ENCODE measurements at places on chromosomes 12 and 14.
A peak's percentile ranks its signal among the peaks of the same experiment; 100 is the strongest.

DNA sequence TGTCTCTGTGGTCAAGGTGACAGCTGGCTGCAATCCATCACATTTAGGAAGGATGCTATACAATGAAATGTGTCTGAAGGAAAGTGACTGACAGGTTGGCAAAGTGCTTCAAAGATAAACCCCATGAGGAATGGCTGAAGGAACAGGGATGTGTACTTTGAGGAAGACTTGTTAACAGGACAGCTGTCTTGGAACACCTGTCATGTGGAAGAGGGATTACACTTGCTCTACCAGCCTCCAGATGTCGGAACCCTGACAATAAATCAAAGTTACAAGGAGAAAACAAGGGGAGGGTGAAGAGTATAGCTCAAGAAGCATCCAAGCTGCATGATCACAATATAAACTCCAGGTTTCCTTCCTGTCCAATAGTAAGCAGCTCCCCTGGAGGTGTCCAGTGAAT is 147.8 kb upstream of the TMCC3 start:
- DNase-seq, result no peak

GRCh38 chr12:113934946-113935345 is 31.2 kb downstream of the RBM19 start:
- DNase-seq, result no peak

DNA sequence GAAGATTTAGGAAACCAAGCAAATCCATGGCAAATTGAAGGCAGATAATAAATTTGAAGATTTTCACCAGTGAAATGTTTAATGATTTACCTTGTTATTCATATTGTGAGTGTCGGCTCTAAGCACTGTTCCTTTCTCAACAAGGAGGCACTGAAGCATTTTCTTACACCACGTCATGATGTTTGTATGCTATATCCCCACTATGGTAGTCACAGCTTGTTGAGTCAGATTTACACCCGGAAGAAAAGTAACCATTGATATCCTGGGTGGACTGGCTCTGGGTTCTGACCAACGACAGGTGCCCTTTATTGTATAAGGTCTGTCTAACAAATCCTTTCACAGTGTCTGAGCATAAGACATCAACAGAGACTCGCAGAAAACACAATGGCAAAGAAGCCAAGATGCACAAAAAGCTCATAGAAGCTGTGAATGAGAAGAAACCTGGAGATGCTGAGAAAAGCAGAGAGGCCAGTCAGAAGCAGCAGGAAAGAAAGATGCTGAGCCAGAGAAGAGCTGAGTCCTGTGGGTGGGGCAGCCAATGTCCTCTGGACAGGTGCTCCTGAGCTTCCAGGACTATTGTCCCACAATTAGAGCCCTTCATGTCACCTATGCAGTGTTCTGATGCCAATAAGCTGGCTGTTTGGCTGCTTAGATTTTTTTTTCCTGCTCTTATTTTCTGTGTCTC is 49.7 kb upstream of the ARHGAP5 start:
- DNase-seq, result no peak

GRCh38 chr12:106582641-106583230 is at the start of gene RFX4:
TSS of gene RFX4 (plus strand) at chr12:106583004. CDS start at chr12:106583321, 317 bp downstream.
- DNase-seq, result no peak

GRCh38 chr14:101191101-101191720 is 287.7 kb upstream of the RTL1 start:
- no peak for DNase-seq

DNA sequence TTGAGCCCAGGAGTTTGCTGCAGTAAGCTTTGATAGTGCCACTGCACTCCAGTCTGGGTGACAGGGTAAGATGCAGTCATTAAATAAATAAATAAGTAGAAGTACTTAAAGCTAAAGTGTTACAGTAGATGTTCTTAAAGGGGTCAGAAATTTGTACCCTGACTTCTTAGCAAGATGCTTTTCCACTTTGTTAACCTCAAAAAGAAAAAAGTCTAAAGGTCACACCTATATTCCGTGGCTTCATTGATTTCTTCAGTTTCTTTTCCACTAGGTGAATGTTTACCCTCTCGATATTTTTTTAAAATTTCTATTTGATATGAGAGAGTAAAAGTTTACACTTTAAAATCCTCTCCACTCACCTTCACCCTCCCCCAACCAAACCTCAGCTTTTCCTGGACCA is 64.3 kb upstream of the PLEKHA5 start:
- DNase-seq, result no peak

- no peak for DNase-seq
These were observed 6.5 kb downstream of the NAB2 start for GRCh38 chr12:57095440-57095839.

- DNase-seq, result peak; percentile 91
These were observed 717 bp downstream of the ORAI1 start for GRCh38 chr12:121626853-121627640.

GRCh38 chr12:67286257-67286656 is 17.1 kb downstream of the CAND1 start:
- no peak for DNase-seq

GRCh38 chr14:55914771-55915170 is 203.4 kb upstream of the PELI2 start:
- DNase-seq, result no peak

- DNase-seq, result no peak
These were observed 133.4 kb downstream of the DICER1 start for GRCh38 chr14:95023886-95024285.

- no peak for DNase-seq
These were observed 6.8 kb upstream of the SIX1 start for GRCh38 chr14:60655898-60656685.

- DNase-seq, result no peak
These were observed 138.4 kb downstream of the ADGRD1 start for GRCh38 chr12:131091976-131092691.

DNA sequence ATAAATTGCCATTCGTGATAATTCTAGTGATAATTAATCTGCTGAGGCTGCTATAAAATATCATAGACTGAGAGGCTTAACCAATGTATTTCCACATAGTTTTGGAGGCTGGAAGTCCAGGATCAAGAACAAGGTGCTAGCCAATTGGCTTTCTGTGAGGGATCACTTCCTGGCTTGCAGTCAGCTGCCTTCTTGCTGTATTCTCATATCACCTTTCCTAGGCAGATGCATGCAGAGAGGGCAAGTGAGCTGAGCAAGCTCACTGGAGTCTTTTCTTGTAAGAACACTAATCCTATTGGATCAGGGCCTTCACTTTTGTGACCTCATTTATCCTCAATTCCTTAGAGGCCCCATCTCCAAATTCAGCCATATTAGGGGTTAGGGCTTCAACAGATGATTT is 640.7 kb downstream of the DIO2 start:
- no peak for DNase-seq

DNA sequence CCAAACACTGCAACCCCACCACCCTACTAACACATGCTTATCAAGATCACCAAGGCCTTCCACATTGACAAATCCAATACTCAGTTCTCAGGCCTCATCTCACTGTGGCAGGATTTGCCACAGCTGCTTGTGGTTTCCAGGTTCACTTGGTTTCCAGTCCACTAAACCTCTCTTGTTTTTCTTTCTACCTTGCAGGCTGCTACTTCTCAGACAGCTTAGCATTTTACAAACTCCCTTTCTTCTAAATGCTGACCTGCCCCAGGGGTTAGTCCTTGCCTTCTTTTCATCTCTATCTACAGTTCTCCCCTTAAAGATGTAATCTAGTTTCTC is 84.1 kb downstream of the BCAT1 start:
- DNase-seq, result no peak

DNA sequence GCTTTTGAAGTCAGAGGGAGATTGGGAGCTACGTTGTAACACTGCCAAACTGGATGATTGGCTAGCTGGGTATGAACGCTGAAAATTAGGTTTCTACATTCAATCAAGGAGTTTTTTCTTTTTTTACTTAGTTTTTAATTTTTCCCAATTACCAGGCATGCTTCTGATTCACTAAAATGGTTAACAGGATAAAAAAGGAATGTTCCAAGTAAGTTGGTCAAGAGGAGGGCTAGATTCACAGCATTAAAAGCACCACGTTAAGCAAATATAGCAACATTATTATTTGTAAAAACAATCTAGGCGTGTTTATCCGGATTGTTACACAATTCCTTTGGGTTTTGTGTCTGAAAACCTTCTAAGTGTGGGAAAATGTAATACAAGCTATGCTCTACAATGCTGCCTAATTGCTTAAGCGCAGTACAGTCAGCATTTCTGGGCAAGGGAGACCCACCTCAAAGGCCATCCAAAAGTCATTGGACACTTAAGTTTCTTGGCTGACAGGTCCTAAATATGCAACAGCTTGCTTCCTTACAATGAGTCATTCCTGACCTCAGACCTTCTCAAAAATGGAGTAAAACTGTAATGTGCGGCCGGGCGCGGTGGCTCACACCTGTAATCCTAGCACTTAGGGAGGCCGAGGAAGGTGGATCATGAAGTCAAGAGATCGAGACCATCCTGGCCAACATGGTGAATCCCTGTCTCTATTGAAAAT is 1.2 kb downstream of the RPLP0 start:
- no peak for DNase-seq

- DNase-seq, result no peak
These were observed 262.5 kb downstream of the GXYLT1 start for GRCh38 chr12:41881891-41882805.

GRCh38 chr12:101305226-101305779 is 25.4 kb downstream of the UTP20 start:
- DNase-seq, result no peak

GRCh38 chr12:74537126-74537706 is 419 bp upstream of the ATXN7L3B start:
- no peak for DNase-seq

DNA sequence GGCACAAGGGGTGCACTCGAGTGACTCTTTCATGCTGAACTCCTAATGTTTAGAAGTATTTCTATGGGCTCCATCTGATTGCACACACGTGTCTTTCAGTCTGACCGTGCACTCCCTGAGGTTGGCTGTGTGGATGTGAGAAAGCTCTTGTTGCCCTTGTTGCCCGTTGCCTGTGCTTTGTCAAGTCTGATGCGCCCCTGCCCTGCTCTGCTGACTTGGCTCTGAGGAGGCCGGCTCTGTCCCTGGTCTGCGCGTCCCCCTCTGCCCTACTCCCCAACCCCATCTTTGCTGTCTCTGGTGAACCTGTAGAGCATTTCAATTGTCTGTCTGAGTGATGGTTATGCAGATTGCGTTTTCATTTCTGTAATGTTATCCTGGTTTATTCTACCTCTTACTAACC is 802.3 kb downstream of the NRXN3 start:
- no peak for DNase-seq

DNA sequence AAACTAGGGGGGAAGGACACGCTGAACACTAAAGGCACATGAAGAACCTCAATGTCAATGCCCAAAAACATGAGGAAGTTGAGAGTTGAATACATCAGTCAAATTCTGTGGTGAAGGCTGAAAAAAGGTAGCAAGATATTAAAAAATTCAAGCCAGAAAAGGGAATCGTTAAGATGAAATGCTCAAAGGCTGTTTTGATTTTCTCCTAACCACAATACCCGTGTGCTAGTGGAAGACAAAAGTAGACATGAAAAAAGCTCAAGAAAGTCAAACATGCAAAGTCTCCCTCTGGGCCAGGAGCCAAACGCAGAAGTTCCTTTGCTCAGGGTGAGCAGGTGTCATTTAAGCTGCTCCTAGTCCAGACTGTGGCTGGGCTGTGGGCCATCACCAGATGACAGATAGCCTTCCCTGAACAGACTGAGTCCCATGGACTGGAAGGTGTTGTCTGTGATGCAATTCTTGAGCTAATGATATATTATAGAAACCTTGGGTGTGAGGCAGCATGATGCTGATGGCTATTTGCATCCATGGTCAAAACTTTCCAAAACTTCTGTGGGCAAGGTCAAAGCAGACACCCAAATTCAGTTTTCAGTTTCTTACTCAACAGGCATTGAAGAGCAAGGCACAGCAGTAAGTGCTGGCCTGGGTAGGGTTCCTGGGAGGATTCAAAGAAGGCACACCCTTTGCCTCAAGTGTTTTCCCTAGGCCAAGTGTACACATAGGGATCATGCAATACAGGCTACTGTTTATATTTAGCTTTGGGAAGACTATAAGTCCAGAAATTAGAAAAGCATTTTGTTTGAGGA is 81.6 kb downstream of the MYRFL start:
- DNase-seq, result no peak

DNA sequence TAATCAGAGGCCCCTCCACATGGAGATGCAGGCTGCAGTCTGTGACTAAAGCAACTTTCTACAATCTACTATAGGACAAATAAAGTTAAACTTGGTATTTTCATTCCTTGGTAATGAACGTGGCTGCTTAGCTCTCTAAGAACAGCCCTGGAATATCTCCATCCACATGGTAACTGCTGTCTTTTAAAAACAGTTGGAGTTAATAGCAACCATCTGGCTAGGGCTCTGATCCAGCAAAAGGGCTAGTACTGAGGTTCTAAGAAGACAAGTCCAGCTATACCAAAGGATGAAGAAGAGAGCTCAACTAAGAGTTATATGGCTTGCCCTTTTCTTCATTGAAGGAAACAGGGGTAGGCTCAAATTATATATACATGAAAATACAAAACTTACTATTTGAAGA is 920.1 kb downstream of the FLRT2 start:
- no peak for DNase-seq

- DNase-seq, result no peak
These were observed 84.8 kb upstream of the NUDT4 start for GRCh38 chr12:93292731-93293566.

GRCh38 chr12:108634341-108634751 is 652 bp upstream of the SELPLG start:
- DNase-seq, result peak; percentile 70

DNA sequence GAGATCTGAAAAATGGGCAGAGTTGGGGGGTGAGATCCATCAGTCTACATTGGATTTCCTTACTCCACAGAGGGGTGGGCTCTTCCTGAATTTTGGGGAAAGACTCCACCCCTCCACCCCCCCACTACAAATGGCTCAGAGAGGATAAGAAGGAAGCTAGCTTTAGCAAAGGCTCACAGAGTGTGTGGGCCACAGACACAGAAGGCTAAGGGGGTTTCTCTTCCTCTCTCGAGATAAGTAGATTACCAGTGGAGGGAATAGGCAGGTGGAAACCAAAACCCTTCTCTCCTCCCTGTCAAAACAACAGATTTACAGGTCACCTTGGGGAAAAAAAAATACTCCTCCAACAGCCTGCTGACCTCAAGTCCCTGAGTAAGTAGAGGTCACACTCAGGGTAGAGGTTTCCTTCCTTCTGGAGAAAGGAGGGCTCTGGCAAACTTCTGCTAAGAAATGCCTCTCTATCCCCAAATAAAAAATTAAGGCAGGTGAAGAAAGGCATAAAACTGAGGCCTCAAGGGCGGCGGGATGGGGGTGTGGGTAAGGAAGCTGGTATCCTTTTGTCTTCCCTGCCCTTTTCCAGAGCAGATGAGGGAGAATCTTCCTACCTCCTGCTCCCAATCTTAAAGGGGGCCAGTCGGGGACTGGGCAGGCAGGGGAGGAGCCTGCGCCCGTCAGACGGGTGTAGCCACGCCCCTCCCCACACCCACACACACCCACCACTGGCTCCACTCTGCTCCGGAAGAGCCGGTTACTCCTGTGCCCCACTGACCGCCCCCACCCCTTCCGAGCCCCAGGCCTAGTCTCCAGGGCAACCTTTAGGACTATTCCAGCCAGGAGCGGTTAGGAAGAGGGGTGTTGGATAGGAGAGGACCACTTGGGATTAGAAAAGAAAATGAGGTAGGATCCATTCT is 1.9 kb upstream of the BAZ2A start:
- peak; percentile 70 for DNase-seq

All from stimulated activated naive CD8-positive, alpha-beta T cell treated with anti-CD3 and anti-CD28 coated beads, Interleukin-15, Interleukin-2, amounts not matched to agents 100 U/mL and 50 U/mL, for 24 hours (primary cell).